Stimulated activated CD4-positive, alpha-beta T cell treated with anti-CD3 and anti-CD28 coated beads, Interleukin-2, amount 100 ng/mL, for 24 hours (primary cell): ENCODE measurements at places on chromosomes 3 and 15.
A peak's percentile ranks its signal among the peaks of the same experiment; 100 is the strongest.

DNA sequence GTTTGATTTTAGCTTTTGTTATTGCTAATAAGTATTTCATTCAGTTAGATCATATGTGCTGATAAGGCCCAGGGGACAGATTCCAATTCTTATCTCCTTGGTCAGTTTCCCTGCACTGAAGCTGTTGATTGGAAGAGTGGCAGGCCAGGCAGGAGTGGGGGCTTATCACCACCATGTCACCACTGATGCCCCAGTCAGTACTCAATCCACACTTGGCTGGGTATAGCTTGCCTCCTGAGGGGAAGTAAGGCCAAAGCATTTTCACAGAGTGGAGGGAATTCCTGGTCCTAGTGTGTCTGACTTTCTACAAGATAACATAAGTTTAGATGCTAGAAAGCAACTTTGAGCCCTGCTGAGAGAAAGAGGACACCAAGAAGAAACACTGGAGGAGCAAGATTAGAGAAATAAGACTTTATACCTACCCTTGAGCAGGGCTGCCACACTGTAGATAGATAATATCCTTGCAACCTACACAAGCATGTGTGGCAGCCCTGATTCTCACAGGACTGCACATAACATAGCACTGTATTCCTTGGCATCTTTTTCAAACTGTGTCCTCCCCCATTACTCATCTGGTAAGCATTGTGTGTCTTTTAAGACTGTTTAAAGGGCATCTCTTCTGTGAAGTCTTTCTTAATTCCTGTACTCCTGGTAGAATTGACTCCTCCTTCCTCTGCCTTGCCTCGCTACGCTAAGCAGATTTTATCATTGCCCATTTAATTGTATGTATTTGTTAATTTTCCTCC lies 24.3 kb downstream of the OXNAD1 start:
- DNase-seq: no peak

- no peak for DNase-seq
These were observed 101.2 kb downstream of the NFKBIZ start for GRCh38 chr3:101950510-101950909.

DNA sequence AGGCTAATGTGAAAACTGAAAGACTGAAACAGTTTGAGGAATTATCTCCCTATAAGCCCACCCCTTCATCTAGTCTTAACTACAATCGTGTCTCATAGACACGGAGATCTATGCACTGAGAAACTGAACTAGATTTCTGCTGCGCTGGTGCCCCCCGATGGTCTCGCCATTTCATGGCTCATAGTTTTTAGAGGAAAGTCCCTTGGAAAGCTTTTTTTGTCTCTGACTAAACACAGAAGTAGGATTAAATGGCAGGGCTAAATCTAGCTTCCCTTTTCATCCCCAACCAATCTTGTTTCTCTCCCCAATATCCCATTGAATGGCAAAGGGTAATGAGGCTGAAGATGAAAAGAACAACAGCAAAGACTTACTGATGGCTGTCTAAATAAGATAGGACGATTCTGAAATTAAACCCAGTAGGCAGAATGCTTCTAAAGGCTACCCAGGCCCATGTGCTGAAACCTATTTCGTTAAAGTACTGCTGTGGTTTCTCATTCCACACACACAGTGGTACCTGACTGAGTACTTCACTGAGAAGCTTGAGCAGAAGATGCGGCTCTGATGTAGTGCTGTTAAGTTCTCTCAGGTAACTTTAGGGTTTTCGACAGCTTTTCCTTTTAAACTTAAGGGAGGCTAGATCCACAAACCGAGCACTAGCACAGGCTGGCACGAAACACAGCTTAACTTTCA lies 142.7 kb downstream of the GADL1 start:
- peak; percentile 66 for DNase-seq

GRCh38 chr15:92018535-92019239 lies 165.2 kb downstream of the SLCO3A1 start:
- no peak for DNase-seq

GRCh38 chr3:15553749-15554148 lies 32.2 kb upstream of the COLQ start:
- no peak for DNase-seq

DNA sequence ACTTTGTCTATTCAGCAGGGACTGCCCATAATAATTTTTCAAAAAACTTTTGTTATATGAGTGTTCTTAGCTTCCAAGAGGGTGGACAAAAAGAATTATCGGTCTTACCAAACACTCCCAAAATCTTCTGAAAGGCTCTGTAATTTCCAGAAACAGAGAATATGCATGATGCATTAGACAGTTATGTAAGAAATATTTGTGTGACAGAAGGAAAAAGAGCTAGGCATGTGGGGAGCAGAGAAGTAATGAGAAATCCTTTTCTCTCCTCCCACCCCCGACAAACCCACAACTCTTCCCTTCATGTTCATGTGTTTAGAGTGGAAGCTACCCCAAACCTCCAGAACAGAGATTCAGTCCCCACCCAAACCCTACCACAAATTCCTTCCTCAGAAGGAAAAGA lies 86.8 kb downstream of the MYO5A start:
- no peak for DNase-seq

DNA sequence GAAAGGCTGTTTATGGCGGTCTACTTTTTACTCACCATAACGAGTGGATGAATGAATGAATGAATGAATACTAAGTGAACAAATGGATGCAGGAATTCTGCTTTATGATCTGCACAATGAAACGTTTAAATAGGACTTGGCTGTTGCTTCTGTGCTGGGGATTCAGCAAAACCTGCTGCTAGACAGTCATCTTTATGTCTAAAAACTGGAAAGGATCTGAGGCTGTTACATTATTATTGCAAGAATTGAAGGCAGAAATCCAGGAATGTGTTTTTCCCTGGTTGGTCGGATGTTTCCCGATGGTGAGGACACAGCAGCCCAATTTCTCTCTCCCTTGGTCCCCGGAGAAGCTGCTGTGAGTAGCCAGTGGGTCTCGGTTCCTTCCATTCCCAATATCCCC lies 94.2 kb downstream of the GABRG3 start:
- no peak for DNase-seq

DNA sequence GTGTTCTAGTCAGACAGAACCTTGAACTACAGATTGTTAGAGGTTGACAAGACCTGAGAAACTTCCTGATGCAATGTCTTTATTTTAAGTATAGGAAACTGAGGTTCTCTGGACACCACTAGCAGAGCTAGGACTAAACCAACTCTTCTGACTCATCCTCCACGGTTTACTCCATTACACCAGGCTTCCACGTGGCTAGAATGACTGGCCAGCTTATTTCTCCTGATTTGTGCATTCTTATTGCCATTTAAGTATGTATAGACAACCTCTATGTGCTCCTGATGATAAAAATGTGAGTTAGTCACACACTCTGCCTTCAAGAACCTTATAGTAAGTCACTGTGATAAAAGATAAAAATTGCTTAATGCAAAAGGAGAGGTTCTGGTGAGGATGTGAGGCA lies 182.7 kb downstream of the MEX3B start:
- DNase-seq: no peak

GRCh38 chr15:44186705-44187104 lies 8.4 kb downstream of the FRMD5 start:
- DNase-seq: no peak

GRCh38 chr15:79938143-79938542 lies 32.9 kb downstream of the BCL2A1 start:
- no peak for DNase-seq

- DNase-seq: no peak
These were observed 242.2 kb downstream of the ABHD5 start for GRCh38 chr3:43932921-43933320.

- DNase-seq: no peak
These were observed 1.1 kb downstream of the CHD2 start for GRCh38 chr15:92901072-92901761.

DNA sequence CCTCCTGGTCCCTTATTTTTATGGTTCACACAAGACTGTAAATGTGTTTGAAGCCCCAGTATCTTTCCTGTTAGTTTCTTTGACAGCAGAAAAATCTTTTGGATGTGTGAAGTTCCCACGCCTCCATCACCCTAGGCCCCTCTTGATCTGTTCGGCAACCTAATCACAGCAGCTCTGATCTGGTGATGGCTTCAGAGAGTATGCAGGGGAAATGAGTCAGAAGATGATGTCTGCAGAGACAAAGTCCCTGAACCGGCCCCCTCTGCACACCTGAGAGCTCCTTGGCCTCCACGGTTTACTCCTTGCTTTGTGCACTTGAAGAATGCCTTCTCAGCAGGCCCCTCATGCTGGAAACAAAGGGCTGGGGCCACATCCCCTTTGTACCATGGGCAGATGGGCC lies 63.5 kb downstream of the CLDN11 start:
- DNase-seq: no peak

DNA sequence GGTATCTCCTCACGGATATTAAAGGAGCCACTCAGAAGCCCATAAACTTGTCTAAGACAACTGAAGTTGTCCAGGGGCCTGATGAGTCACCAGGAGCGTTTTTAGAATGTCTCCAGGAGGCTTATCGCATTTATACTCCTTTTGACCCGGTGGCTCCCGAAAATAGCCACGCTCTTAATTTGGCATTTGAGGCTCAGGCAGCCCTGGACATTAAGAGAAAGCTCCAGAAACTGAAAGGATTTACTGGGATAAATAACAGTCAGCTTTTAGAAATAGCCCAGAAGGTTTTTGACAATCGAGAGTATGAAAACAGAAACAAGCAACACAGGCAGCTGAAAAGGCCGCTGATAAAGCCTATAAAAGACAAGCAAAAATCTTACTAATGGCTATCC lies 4.1 kb downstream of the DET1 start:
- no peak for DNase-seq

DNA sequence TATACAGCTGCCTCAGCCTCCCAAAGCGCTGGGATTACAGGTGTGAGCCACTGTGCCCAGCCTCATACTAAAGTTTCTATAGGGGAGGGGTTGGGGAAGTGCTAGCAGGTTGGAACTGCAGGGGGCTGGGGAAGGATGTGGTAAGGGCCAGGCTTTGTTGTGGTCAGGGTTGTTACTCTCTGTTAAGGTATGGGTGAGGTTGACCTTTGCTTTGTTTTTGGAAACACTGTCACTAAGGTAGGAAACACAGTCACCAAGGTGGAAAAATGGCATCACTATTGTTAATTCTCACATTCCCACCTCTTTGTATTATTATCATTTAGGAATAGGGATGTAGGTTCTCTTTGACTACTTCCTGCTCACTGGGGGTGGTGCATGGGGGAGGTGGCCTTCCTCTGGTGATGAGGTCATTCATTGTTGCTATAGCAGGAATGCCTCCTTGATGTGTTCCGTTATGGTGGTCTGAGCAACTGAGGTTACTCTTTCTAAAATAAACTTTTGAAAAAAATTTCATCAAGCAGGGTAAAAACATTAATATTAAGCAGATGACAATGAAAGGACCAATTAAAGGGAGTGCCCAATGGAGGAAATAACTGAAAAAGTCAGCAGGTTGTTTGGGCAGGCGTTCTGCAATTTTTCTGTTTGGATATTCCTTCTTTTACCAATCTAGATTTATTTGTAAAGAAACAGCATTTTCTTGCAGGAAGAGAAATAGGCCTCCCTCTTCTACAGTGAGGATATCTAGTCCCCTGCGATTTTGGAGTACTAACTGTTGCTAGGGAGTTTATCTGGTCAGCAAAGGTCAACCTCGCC lies 150.5 kb downstream of the WDR76 start:
- DNase-seq: peak; percentile 27

DNA sequence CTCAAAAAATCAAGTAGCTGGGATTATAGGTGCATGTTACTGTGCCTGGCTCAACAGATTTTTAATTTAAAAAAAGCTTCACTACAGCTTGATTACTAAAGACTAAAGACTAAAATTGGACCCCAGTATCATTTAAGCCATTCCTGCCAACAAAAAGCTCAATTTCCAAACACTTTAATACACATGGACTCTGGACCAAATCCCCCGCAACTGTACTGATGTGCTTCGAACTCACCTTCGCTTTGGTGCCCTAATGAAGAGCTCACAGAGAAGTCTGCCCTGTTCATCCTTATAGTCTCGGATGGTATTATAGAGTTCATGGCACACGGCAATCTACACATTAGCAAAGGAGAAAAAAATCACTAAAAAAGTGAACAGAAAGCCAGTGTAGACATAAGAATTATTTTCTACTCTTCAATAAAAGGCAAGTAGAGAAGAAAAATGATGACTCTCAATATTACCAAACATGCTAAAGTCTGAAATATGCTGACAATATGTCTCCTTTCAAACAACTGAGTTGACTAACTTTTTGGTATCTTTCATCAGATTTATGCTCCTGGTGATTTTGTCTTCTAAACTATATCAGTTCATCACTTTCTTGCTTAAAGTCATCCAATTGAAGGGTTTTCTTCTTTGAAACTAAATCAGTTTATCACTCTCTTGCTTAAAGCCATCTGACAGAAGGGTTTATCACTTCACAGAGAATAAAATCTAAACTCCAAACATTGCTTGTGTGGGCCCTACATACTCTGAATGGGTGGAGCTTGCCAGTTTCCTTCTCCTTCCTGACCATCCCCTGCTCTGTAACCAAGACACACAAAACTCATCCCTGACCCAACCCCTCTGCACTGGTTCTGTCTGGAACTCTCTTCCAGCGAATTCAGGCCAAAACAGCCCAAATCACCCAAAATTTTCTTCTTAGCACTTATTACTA lies 7.2 kb downstream of the PBRM1 start:
- DNase-seq: no peak

- DNase-seq: no peak
These were observed 103.3 kb downstream of the GOLIM4 start for GRCh38 chr3:167992381-167992780.

DNA sequence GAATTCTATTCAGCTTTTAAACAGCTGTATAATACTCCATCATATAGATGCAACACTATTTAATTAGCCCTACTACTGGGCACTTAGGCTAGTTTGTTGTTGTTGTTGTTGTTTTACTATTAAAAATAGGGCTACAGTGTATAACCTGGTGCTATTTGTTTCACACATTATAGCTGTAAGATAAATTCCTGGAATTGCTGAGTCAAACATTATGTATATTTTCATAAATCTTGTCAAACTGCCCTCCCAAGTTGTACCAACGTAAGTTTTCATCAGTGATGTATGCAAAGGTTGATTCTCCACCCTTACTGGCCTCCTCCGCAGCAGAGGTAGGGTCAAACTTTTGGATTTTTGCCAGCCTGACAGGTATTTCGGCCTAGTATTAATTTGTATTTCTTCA lies 3.8 kb upstream of the CEMIP start:
- no peak for DNase-seq

DNA sequence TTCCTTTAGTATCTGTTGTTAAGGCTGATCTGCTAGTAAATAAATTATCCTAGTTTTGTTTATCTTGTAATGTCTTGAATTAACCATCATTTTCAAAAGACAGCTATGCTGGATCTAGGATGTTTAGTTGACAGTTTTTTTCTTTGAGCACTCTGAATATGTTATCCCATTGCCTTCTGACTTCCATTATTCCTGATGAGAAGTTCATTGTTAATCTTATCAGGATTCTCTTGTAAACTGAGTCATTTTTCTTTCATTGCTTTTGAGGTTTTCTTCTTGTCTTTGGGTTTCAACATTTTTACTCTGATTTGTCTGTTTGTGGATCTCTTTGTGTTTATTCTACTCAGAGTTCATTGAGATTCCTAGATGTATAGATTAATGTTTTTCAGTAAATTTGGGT lies 157.7 kb downstream of the WNT7A start:
- DNase-seq: no peak

DNA sequence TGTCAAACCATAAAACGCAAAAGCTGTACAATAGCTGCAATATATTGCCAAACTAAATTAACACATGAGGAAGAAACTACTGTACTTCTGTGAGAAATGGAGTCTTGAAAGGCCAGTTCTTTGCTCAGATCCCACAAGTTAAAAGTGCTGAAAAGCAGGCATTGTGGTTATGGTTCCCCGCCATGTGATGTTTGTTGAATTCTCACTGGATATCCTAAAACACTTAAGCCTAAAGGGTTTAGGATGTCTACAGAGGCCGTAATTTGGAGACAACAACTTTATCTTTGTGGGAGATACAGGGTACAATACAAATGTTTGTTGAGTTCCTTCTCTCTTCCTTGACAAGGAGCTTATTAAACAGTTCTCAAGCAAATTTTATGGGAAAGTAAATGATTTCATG lies 53.2 kb downstream of the TMEM212 start:
- no peak for DNase-seq
